Smooth muscle cell of the pulmonary artery (primary cell): ENCODE measurements at places on chromosomes 3 and 15. TPM values are rescaled to one million over a fixed set of nuclear protein-coding genes. Genes with fewer than 3 reads are reported as not detected.

The LMAN1L gene
- total RNA-seq, result 0.26 TPM in 1 of 2 replicates, not detected in the other

The LXN gene
- 52.5 and 56.0 TPM in 2 replicates for total RNA-seq

The KLF13 gene
- 33.0 and 41.2 TPM in 2 replicates for total RNA-seq

The KBTBD8 gene
- total RNA-seq, result 3.1 and 4.2 TPM in 2 replicates

The DUOX1 gene
- 0.13 TPM in 1 of 2 replicates, not detected in the other for total RNA-seq

The CFAP92 gene
- 0.13 TPM in 1 of 2 replicates, not detected in the other for total RNA-seq
